Stimulated activated CD4-positive, alpha-beta T cell treated with anti-CD3 and anti-CD28 coated beads, Interleukin-4, amount 100 ng/mL, for 48 hours (primary cell): ENCODE measurements at places on chromosomes 5 and 9.
A peak's percentile ranks its signal among the peaks of the same experiment; 100 is the strongest.

- DNase-seq = no peak
These were observed 53.9 kb upstream of the PTCH1 start for GRCh38 chr9:95570646-95571045.

- DNase-seq = peak; percentile 30
These were observed at the start of gene GTF3C4 for GRCh38 chr9:132670457-132671391. TSS of gene GTF3C4 (plus strand) at chr9:132670464. CDS start at chr9:132670599, 135 bp downstream.

DNA sequence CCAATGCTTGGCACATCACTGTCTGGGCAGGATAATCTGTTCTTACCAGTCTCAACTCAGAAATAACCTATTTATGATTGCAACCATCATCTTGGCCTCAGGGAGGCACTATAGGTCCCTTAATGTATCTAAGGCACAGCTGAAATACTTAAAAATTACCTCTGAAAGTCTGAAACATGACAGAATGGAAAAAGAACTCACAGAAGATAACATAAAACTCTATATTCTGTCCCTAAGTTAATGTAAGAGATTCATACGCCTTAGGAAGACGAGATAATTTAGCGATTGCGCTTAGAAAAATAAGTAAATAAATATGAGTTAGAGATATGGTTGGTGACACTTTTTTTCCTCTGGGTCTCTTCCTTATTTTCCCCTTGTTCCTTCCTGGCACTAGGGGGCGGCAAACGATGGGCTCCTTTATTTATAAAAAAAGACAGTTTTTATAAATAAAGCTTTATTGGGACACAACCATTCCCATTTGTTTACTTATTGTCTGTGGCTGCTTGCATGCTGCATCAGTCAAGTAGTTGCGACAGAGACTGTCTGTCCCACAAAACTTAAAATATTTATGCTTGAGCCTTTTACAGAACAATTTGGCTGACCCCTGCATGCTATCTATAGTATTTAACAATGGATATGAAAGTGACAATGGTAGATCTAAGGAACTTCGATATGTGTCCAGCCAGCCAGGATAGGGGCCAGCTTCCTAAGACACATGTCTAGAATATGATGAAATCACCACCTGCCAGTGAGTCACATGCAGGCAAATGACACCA, 79.6 kb downstream of the PDE4D start:
- no peak for DNase-seq

GRCh38 chr5:112412346-112412745, 6.7 kb downstream of the EPB41L4A start:
- DNase-seq = no peak

- no peak for DNase-seq
These were observed 526.1 kb downstream of the BNC2 start for GRCh38 chr9:16344343-16344742.

- DNase-seq = no peak
These were observed 77.8 kb upstream of the PRRC1 start for GRCh38 chr5:127439644-127440043.

DNA sequence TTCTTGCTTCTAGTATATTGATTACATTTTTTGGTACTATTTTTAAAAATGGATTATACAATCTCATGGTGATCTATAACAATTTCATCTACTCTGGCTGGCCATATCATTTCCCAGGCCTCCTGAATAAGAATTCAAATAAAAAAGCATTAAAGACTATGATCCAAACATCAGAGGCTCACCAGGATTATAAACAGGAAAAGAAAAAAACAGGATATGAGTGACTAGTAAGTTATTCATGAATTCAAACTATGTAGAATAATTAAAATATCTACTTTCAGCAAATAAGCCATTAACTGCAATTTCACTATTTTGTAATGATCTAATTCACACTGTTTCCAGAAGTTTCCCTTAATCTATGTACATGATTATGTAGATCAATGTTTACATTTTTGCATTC, 293.1 kb upstream of the CDH6 start:
- DNase-seq = no peak

GRCh38 chr5:170169996-170170395, 62.8 kb upstream of the C5orf58 start:
- no peak for DNase-seq

DNA sequence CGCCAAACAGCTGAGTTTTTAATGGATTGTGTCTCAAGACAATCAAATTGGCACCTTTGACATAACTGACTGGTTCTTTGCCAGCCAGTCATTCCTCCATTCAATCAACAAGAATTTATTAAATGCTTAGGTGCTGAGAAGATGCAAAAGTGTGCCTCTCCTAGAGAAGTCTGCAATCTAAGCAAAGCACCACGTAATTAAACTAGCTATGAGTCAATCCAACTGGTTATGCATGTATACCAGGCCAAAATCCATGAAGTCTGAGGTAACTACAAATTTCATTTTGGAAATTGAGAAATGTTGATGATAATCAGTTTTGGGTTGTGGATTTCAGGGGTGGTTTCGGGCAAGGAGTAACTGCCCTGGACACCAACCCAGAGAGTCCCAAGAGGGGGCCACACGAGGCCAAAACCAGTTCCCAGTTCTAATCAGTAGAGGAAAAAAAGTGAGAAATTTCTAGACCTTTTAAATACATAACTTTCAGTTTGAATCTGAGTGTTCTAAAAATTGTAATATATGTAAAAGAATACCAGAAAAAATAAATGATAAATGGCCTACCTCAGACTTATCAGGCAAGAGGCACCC, 92.6 kb downstream of the EFNA5 start:
- DNase-seq = no peak

DNA sequence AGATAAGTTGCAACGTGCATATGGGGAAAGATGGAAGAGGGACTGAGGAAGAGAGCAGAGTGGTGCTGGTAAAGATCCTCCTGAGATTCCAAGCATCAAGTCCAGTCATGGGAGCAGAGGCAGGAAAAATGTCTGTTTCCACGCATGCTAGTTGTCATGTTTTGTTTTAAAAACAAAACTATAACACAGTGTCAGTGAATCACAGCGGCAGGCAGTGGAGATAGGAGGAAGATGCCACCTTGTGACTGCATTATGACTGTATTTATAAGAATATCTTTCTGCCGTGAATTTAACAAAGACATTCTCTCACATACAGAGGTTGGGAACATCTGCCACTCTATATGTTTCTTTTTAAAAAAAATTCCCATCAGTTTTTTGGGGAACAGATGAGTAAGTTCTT, 3.7 kb upstream of the SVEP1 start:
- DNase-seq = no peak

DNA sequence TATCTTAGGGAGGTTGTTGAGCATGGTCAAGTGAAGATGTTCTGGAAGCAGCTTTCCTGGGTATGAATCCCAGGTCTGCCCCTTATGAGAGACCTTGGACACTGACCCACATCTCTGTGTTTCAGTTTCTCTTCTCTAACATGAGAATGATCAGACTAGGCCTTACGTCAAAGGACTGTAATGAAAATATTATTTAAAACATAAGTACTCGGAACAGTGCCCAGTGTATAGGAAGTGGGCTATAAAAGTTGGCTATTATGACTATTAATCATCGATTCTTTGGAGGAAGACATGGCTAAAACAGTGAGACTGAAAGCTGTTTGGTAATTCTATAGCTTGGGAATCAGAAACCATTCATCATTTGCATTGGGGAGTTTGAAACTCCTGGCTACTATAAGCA, 65.3 kb upstream of the MYO10 start:
- no peak for DNase-seq

DNA sequence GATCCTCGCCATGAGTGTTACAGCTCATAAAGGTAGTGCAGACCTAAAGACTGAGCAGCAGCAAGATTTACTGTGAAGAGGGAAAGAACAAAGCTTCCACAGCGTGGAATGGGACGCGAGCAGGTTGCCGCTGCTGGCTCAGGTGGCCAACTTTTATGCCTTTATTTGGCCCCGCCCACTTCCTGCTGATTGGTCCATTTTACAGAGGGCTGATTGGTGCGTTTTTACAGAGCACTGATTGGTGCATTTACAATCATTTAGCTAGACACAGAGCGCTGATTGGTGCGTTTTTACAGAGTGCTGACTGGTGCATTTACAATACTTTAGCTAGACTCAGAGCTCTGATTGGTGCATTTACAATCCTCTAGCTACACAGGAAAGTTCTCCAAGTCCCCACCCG, 13.9 kb downstream of the PLK2 start:
- no peak for DNase-seq

- no peak for DNase-seq
These were observed 183.4 kb downstream of the GOLPH3 start for GRCh38 chr5:31990701-31991110.

- peak; percentile 97 for DNase-seq
These were observed at the start of gene UBE2D2 for GRCh38 chr5:139560752-139561654. TSS of gene UBE2D2 (plus strand) at chr5:139561339. CDS start at chr5:139561792, 453 bp downstream.

DNA sequence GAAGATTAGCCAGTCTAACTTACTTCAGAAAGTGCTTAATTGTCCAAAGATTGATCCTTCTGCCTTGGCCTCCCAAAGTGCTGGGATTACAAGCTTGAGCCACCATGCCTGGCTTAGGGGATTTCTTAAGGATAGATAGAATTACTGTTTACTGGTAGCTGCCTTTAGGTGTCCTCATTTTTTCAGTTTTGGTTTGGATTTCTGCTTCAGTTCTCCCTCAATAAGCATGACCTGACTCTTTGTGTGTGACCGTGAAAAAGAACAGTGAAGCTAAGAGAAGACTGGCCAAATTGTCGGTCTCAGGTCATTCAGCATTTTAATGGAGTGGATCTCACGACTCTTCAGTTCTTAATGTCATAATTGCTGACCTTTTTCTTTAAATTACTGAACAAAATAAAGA, 22.9 kb upstream of the CMYA5 start:
- DNase-seq = no peak

DNA sequence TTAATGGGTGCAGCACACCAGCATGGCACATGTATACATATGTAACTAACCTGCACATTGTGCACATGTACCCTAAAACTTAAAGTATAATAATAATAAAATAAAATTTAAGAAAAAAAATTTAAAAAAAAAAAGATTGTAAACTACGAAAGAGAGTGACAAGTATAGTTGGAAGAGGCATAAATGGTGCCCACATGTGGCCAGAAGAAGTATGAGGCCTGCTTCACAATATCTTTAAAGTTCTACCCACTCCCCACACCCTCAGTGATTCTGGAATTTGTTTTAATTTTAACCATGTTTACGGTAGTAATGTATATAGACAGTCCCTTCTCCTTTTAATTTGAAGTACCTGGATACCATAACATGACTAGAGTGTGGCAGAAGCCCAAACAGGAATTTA, 172.7 kb downstream of the CHSY3 start:
- no peak for DNase-seq

DNA sequence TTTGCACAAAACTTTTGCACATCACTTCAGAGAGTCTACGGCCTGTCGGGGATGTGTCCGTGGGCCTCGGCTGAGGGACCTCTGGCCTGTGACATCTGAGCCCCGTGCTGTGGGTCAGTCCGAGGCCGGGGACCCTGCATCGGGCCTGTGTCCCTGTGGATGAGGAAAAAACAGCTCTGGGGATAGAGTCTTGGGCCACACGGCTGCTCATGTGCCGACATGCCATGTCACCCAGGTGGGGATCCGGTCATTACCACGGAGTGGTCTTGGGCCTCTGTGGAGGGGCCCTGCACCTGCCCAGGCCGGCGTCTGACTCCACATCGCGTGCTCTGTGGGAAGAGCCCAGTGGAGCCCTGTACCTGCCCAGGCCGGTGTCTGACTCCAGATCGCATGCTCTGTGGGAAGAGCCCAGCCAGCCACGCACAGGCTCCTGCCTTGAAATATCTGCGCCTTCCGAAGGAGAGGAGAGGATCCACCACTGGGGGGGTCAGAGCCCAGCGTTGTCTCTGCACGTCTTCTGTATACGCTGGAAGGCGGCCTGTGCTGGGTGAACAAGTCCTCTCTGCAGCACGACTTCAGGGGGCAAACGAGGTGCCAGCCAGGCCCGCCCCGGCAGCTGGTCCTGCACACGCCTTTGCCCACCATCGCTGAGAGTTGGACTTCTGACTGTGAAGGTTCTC, 27.5 kb upstream of the IRX4 start:
- no peak for DNase-seq

GRCh38 chr5:27497491-27497890, 459.1 kb upstream of the CDH9 start:
- DNase-seq = no peak

DNA sequence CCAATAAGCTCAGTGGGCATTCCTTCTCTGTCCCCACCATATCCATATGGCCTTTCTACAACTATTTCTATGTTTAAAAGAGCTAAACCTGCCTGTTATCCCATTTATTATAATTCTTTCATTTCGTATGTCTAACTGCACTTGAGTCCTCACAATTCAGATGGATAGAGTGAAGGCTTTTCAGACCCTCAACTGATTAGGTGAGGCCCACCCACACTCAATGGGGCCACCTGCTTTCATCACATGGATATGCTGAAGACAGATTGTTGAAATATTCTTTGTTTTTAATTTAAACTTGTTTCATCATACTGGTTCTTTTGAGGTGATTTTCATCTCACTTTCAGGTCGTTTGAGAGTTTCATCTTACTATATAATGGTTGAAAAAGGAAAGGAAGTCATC, 5.7 kb upstream of the S1PR3 start:
- no peak for DNase-seq

- DNase-seq = no peak
These were observed 61.8 kb downstream of the PRKACG start for GRCh38 chr9:68951879-68952659.

GRCh38 chr5:155915601-155916000, 411.4 kb upstream of the SGCD start:
- DNase-seq = no peak

DNA sequence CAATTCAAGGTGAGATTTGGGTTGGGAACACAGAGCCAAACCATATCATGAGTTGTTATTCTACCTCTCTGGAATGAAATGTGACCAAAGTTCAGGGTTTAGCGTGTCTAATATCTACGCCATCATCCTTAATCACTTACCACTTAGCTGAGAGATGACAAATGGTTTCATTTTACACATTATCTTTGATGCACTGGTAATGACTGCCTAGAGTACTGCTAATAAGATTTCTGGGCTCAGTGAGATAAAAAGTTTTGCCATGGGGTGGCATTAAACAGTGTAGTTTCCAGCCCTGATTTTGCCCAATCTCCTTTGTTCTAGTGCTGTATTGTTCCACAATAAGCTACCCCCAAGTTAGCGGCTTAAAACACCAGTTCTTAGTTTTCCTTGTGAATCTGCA, 367.2 kb downstream of the MLLT3 start:
- no peak for DNase-seq

DNA sequence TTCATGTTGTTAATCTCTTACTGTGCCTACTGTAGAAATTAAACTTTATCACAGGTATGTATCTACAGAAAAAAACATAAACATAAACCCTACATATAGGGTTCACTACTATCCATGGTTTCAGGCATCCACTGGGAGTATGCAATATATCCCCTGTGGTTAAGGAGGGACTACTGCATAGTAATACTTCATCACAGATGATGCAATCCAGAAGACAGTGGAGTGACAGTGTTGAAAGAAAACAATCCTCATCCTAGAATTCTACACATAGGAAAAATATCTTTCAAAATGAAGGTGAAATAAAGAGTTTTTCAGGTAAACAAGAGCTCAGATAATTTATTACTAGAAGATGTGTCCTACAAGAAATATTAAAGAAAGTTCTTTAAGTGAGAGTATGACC, 105.9 kb downstream of the HOMER1 start:
- no peak for DNase-seq

DNA sequence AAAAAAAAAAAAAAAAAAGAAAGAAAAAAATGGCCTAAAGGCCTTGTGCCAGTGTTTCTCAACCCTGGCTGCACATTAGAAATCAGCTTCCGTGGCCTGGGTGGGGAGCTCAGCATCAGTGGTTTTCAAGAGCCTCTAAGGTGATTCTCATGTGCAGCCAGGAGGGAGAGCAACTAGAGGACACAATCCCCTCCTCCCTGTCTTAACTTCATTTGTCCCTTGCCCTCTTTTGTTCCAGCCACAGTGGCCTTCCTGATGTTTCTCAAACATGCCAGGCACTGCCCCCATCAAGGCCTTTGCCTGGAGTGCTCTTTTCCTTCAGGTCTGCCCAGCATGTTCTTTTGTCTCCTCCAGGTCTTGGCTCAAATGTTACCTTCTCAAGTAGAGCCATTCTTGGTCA, 42.4 kb downstream of the HOMER1 start:
- DNase-seq = no peak
